ENCODE measurements at places on chromosomes 13 and 19. TPM values are rescaled to one million over a fixed set of nuclear protein-coding genes. Genes with fewer than 3 reads are reported as not detected.

Gene NKG7
- 0.58 TPM for total RNA-seq

Gene LIPE
- 6.9 TPM for total RNA-seq

Gene CYP2S1
- 1.2 TPM for total RNA-seq

Gene IGFL3
- not detected for total RNA-seq

Gene TSPAN16
- not detected for total RNA-seq

Gene NLRP4
- not detected for total RNA-seq

Gene BRME1
- total RNA-seq, result 2.2 TPM
